Glutamatergic neuron (in vitro differentiated cells): ENCODE measurements at places on chromosomes 2 and 18.

DNA sequence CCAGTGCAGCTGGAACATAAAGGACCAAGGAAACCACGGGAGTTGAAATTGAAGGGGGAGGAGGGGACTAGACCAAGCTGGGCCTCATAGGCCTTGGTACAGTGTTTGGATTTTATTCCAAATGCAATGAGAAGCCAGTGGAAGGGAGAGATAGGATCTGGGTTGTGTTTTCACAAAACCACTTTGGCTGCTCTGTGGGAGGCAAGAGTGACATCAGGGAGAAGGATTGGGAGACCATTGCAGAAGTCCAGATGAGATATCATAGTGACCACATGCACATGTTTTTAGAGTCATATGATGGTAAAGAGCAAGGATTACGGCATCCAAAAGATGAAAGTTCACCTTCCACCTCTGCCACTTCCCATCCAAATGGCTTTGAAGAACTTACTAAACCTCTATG, 210.2 kb downstream of the PAX3 start:
- no peak for DNase-seq

DNA sequence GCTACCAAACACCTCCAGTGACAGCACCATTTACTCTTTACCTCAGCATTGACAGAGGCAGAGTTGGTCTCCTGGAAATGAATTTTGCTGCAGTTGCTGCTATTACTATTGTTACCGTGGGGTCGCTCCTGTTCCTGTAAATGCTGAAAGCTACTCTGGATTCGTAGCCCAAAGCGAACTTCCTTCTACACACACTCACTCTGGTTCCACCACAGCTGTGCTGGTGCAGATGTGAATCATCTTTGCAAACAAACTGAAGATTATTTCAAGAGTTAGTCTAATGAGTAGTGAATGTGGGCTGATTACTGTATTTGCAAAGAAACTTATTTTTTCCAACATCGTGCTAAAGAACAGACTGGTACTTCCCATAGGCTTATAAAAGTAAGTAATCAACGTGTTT, 304.0 kb downstream of the LPIN1 start:
- DNase-seq: no peak

- DNase-seq: no peak
Measured at GRCh38 chr2:121382744-121383143, 97.7 kb upstream of the TFCP2L1 start.

GRCh38 chr2:26298286-26298637, 47.7 kb upstream of the SELENOI start:
- no peak for DNase-seq

DNA sequence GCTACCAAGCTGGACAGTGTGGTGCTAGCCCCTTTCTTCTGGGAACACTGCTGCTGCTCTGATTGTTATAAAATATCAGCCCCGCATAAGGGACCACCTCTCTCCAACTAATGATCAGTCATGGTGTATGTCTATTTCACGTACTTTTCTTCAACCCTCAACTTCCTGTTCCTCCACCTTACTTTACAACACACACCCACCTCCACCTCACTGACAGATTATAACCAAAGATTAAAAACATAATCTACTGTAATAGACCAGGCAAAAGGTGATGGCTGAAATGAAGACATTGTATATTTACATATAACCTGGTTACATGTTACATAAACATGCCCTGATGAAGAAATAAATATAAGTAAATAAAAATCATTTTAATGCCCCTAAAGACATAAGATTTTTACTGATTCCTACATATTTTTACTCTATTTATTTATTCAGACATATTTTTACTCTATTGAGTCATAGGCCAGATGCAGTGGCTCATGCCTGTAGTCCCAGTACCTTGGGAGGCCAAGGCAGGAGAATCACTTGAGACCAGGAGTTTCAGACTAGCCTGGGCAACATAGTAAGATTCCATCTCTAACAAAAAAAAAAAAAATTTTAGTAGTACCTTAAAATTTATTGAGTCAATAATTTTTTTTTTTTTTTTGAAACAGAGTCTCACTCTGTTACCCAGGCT, 12.8 kb downstream of the STK39 start:
- DNase-seq: no peak

DNA sequence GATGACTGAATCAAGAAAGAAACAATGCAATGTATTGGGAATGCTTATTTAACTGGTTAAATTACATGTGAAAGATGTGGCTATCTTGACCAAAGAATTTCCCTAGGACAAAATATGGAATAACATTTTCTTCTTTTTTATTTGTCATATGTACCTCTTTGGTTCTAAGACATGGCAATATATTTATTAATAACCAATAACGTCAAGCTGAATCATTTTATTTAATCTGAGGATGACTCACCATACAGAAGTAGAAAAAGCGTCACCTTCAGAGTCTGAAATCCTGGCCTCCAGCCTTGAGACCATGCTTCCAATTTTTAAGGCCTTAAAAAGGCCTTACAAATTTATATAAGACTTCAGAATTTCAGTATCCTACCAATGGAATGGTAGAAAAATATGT, 1464.9 kb downstream of the SUCLG1 start:
- DNase-seq: no peak

DNA sequence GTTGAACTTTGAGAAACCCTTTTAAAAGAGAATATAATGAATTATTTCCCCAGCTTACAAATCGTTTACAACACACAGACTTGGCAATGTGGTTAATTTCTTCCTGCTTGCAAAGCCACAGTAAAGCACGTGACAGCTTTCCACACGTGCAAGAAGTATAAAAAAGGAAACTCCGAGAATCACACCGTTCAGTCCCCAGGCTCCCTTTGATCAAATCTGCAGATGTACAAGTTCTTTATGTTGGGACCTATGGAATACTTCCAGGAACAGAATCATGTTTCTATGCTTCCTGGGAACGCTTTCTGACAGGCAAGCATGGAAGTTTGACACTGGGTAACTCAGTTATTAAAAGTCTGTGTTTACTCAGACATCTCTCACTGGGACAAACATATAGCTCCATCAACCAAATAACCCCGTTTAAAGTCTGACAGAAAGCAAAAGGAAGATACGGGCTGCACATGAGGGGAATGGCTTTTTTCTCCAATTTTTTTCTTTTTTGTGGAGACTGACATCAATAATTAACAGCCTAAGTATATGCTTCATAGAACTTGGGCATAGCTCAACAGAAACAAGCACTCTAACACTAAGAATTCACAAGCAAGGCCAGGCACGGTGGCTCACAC, 134.8 kb downstream of the EIPR1 start:
- no peak for DNase-seq
